Progenitor cell of endocrine pancreas (in vitro differentiated cells): ENCODE measurements at places on chromosomes 5 and 9. TPM values are rescaled to one million over a fixed set of nuclear protein-coding genes. Genes with fewer than 3 reads are reported as not detected.

GRCh38 chr5:20294696-20295095 is 306.7 kb upstream of the CDH18 start:
- DNase-seq = no peak
- no peaks in the 10 kb centered on the region for H3K4me1 ChIP-seq
- no peaks in the 10 kb centered on the region for H3K27me3 ChIP-seq
- no peaks in the 10 kb centered on the region for H3K36me3 ChIP-seq

LCN9 gene
- total RNA-seq = 0.57 and 1.5 TPM in 2 replicates

DNA sequence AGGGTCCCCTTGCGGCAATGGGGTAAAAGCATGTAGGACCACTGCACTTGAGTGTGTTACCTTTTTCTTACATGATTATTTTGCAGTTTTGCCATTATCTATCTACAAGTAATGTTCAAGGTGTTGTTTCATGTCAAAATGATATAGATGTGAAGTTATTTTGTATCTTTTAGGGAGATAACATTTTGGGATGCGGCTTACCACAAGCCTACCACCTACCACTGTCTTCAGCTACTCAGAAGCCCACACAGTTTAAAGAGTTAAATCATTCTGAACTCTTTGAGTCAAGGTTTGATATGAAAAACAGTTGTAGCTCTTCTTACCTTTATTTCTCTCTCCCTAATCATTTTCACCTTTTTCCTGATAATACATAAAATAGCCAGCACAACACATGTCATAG is 19.8 kb downstream of the CERT1 start:
- H3K4me1 ChIP-seq = no peaks in the 10 kb centered on the region
- H3K36me3 ChIP-seq = peaks cover 43% of the 10 kb centered on the region
- no peak overlapping the region for H3K4me3 ChIP-seq
- no peak for DNase-seq
- no peak overlapping the region for H3K27ac ChIP-seq

ADRA1B gene
- total RNA-seq = 0.57 and 0.71 TPM in 2 replicates

BTNL8 gene
- not detected in 2 replicates for total RNA-seq

GRCh38 chr9:112093870-112094216 is 81.3 kb downstream of the SUSD1 start:
- DNase-seq = no peak
- H3K4me1 ChIP-seq = peaks cover 13% of the 10 kb centered on the region
- H3K4me3 ChIP-seq = no peak overlapping the region
- no peaks in the 10 kb centered on the region for H3K27me3 ChIP-seq
- no peak overlapping the region for H3K27ac ChIP-seq
- H3K36me3 ChIP-seq = peaks cover 24% of the 10 kb centered on the region

INSYN2B gene
- 0.12 TPM in 1 of 2 replicates, not detected in the other for total RNA-seq

GRCh38 chr5:135654761-135655467 is 76.1 kb upstream of the CXCL14 start:
- no peak overlapping the region for H3K4me3 ChIP-seq
- no peak overlapping the region for H3K27ac ChIP-seq
- peaks cover 2% of the 10 kb centered on the region for H3K4me1 ChIP-seq
- no peak for DNase-seq
- no peaks in the 10 kb centered on the region for H3K36me3 ChIP-seq
- H3K27me3 ChIP-seq = peaks cover 2% of the 10 kb centered on the region

TMEM174 gene
- total RNA-seq = not detected in 2 replicates

CDH10 gene
- total RNA-seq = 11.0 and 11.5 TPM in 2 replicates

DNA sequence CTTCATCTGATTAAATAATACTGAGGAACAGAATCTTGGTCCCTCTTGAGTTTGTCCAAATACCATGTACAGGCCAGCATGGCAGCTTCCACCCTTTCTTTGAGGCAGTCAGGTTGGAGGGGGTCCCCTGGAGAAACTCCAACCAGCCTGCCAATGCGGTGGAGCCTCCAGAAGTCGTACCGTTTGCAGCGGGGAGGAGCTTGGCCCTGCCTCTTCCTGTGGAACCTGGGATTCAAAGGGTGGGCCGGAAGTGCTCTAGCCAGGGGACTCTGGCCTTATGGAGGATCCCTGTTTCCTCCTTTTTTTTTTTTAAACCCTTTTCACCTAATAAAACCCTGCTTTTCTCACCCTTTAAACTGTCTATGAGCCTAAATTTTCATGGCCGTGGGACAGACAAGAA is 216.3 kb upstream of the ZNF608 start:
- no peak overlapping the region for H3K27ac ChIP-seq
- H3K36me3 ChIP-seq = no peaks in the 10 kb centered on the region
- peaks cover 5% of the 10 kb centered on the region for H3K4me1 ChIP-seq
- H3K27me3 ChIP-seq = peaks cover 2% of the 10 kb centered on the region
- no peak overlapping the region for H3K4me3 ChIP-seq

DNA sequence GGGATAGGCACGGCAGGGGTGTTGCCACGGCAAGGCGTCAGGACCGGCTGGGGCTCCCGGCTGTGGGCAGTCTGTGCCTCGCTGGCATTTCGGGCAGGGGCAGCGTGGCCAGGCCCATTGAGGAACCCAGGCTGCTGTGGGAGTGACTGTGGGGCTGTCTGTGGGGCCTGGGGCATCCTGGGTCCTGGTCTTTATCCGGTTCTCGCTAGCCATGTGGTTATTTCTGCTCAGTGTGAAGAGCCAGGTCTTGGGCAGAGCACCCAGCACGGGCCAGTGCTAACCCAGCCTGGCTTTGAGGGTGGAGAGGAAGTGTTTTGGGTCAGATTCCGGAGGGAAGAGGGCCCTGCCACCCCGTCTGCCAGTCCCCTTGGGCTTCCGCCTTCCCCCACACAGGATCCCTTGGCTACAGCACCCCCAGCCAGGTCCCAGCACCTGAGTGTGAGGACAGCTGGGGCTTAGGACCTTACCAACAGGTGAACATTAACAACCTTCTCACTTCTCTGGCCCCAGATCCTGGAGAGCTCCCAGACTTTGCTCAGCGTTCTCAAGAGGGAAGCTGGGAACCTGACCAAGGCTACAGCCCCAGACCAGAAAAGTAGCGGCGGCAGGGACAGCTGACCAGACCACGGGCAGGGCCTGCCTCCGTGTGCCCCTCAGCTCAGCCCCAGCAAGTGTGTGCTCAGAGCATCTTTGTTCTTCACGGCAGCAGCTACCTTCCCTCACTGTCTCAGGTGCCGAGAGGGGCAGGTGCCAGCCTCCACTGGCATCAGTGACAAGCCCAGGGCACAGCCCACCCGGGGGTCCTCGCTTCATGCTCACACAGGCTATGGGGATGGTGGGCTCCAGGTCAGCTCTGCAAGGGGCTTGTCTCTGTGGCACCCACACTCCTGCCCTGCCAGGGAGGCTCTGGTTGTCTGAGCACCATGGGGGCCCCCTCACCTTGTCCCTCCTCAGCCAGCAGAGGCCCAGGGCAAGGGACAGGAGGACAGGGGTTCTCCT is 1.1 kb downstream of the SSNA1 start:
- H3K27me3 ChIP-seq = no peaks in the 10 kb centered on the region
- H3K27ac ChIP-seq = peak overlapping the region; percentile 98
- H3K4me3 ChIP-seq = peak overlapping the region; percentile 92
- peaks cover 15% of the 10 kb centered on the region for H3K4me1 ChIP-seq

SOHLH1 gene
- not detected in 2 replicates for total RNA-seq

RGP1 gene
- total RNA-seq = 37.8 and 40.0 TPM in 2 replicates

DNA sequence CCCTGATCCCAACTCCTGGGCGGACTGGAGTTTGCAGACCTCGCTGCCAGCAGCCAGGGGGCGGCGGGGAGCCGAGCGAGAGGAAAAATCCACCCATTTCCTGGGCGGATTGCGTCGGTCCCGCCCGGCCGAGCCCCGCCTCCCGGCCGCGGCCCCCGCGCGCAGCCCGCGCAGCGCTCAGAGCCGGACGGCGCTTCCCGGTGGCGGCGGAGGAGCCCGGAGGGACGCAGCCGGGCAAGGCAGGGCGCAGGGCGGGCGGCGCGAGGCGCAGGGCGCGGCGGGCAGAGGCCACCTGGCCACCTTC is at the start of gene OLFM1:
TSS of gene OLFM1 (plus strand) at position 180 of the 304 bp plus-strand sequence. CDS start 322 bp downstream, outside the sequence.
- peaks cover 10% of the 10 kb centered on the region for H3K4me1 ChIP-seq
- peaks cover 79% of the 10 kb centered on the region for H3K27me3 ChIP-seq
- no peaks in the 10 kb centered on the region for H3K36me3 ChIP-seq

- H3K4me1 ChIP-seq = peaks cover 11% of the 10 kb centered on the region
- no peak overlapping the region for H3K4me3 ChIP-seq
- DNase-seq = no peak
- peaks cover 6% of the 10 kb centered on the region for H3K27me3 ChIP-seq
- no peak overlapping the region for H3K27ac ChIP-seq
Observed at GRCh38 chr9:38362852-38363588, 29.5 kb upstream of the ALDH1B1 start.

DNA sequence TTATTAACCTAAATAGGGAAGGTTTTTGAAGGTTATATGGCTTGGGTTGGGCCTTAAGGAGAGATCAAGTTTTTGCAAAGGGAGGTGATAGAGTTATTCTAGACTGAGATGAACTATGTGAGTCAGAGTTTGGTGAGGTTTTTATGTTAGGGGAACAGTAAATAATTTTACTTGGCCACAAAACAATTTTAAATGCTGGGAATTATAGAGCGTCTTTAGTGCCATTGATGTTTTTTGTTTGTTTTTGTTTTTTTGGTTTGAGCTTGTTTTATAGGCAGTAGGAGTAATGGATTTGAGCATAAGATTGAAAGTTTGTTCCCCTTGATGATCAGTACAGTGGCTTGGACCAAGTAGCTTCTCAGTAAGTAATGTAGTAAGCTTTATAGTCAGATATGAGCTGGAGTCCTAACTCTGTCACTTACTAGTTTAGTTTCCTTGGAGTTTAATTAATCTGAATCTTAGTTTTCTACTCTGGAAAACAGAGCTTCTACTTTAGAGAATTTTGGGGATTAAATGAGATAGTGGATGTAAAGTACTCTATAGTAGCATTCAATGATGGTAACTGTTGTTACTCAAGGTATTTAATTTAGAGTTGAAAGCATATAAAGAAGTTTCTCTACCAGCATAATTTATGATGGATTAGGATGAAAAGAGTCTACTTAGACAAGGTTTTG is 2.9 kb downstream of the NAA35 start:
- H3K4me3 ChIP-seq = no peak overlapping the region
- no peak for DNase-seq
- H3K27ac ChIP-seq = no peak overlapping the region
- H3K4me1 ChIP-seq = peaks cover 12% of the 10 kb centered on the region
- H3K36me3 ChIP-seq = peaks cover 26% of the 10 kb centered on the region

PALM2AKAP2 gene
- 0.51 and 0.74 TPM in 2 replicates for total RNA-seq

GRCh38 chr9:113187929-113188595 is 33.0 kb downstream of the FKBP15 start:
- H3K27me3 ChIP-seq = no peaks in the 10 kb centered on the region
- H3K4me1 ChIP-seq = no peaks in the 10 kb centered on the region
- H3K36me3 ChIP-seq = peaks cover 9% of the 10 kb centered on the region
